ENCODE measurements at places on chromosomes 3 and 15.

- DNase-seq, result no peak
Observed at GRCh38 chr3:78994174-78995027, 773.4 kb downstream of the ROBO1 start.

DNA sequence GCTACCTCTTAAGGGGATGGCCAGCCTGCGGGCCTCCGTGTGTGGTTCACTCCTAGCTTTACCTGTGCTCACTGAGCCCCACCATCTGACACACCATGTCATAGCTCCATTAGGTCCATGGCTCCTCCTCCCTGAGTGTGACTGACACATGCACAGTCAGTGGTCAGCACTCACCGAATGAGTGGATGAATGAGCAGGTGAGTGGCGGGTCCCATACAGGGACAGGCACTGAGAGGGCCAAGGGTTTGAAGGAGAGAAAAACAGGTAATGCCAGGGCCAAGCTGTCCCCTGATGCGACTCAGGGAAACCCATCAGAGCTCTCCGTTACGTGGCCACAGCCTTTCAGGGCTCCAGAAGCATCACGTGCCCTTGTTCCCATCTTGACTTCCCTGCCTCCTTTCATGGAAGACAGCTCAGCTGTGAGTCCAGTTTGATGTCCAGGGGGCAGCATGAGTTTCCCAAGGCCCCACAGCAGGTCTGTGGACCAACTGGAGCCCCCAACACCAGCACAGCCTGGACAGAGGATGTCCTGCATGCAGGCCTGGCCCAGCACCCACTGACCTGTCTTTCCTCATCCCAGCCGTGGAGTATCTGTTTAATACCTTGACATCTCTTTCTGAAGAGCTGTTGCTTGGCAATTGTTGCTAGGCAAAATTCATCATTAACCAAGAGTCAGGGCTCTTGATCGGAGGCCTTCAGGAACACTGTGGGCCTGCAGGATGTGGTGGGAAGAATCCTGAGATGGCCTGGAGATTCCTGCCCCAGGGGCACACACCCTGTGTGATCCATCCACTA is 84.4 kb downstream of the PLXNA1 start:
- DNase-seq, result peak; percentile 18

DNA sequence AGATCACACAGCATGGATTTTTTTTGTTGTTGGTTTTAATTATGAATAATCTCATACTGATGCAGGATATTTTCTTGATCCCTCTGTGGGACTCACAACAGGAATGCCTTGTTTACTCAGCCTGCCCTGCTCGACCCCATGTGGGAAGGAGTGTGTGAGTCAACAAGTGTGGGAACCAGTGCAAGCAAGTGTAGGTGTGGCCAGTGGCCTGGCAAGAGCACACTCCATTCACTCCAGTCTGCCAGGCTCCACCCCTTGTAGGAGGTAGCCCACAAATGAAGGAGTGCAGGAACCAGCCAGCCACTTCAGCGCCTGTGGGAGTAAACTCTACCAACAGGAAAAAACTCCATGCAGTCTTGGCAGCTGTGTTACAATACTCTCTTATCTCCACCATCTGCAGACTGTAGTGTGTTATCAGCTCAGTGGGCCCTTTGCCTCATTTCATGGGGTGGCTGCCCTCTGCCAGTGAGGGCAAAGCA is 393.6 kb downstream of the OTOL1 start:
- peak; percentile 73 for DNase-seq

DNA sequence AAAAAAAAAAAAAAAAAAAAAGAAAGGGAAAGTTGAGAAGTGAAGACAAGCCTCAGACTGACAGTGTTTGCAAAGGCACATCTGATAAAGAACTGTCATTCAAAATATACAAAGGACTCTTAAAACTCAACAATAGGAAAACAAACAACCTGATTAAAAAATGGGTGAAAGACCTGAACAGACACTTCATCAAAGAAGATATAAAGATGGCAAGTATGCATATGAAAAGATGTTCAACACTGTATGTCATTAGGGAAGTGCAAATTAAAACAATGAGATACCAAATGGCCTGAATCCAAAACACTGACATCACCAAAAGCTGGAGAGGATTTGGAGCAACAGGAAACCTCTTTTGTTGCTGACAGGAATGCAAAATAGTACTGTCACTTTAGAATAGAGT is 48.6 kb downstream of the MCCC1 start:
- no peak for DNase-seq

DNA sequence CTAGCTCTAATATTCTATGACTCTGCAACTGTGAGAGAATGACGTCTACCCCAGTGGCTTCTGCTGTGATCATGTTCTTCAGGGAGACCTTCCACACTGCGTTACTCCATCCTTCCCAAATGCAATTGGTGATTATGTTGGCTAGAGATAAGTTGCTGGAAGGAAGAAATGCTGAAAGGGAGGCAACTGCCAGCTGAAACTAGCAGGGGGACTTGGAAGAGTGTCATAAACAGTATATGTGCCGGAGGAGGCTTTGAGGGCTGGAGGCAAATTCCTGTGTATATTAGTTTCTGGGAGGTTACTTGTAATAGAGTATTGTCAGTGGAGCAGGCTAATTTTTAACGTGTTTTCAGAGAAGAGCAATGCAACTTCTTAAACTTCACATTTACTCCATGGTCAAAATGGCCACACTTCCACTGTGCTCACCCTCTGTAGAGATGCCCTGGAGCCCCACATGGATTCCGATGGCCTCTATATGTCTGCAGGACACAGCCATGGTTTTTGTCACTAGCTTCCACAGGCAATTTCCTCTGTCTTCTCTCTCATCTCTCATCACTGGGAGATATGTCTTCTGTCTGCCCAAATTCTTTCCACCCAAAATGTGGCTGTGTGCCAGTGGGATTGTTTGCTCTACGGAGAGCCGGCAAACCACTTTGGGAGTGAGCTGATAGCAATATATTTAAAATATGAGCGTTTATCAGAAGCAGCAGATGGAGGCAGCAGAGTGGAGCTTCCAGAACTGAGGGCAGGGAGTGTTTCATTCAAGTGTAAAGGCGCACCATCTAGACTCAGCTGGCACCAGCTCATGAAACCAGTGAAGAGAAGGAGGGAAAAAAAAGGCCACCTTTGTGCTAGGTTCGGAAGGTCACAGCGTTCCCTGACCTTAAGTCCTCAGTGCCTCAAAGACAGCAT is 13.3 kb upstream of the CD47 start:
- peak; percentile 67 for DNase-seq

- no peak for DNase-seq
Observed at GRCh38 chr3:156812521-156813335, 13.4 kb upstream of the LEKR1 start.

- DNase-seq, result no peak
Observed at GRCh38 chr15:73330206-73331051, 38.3 kb downstream of the HCN4 start.

Data from sciatic nerve (tissue), 2 donors.